SK-MEL-5 (cell line): ENCODE measurements at places on chromosomes 1 and 21.

GRCh38 chr1:111599781-111600693 lies 19.6 kb upstream of the RAP1A start:
- DNase-seq: no peak

DNA sequence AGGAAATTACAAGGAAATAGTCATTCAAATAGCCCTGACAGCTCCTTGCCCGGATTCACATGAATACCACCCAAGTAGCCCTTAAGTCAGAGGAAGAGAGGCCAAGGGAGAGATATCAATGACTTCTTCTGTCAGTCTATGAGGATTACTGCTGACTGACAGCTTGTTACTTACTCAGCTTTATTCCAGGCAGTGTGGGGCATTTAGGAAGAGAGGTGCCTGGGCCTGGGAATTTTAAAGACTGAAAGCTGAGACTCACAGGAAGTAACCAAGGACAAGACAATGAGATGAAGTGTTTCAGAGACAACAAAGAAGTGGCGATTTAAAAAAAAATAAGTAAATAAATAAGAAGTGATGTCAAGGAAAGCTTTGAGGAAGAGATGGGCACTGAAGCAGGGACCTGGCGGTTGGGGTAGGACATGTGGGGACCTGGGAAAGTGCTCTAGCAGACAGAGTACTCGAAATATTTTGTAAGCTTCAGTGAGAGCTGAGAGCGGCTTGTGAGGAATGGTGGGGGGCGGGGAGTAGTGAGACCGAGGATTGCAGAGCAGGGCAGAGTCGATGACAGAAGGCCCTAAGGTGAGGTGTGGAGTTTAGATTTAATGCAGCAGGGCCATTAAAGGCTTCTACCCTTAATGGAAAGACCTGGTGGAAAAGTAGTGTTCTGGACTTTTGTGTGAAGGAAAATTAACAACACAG lies 58.9 kb downstream of the ST3GAL3 start:
- peak; percentile 10 for DNase-seq

DNA sequence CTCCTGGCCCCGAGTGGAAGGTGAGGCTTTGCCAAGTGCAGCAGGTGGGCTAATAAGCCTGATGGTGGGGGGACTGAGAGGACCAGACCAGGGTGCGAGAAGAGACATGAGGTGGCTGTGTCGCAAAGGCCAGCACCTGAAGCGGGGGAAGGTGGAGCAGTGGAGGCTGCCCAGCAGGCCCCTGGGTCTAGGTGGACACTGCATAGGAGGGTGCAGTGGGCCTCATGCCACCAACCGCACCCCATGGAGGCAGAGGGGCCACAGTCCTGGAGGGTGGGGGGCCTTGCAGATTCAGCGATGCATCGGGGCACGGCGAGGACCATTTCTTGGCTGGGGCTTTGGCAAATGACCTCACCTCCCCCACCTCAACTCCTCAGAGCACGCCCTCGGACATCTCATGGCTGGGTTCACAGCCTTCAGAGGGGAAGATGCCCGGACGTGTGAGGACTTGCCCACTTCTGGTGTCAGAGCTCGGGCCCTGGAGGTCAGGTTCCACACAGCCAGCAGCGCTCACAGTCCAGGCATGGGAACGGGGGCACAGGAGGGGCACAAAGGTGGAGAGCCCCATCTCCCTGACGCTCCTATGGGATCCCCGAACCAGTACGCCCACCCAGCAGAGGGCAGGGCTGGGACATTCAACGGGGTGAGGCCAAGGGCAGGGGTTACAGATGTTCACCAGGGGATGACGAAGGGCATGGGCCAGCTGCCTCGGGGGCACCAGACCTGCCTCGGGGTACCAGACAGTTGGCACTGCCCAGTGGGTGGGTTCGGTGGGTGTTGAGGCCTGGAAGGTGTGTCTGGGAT lies 35.4 kb downstream of the UBE2G2 start:
- no peak for DNase-seq

GRCh38 chr1:23581219-23581618 lies 21.9 kb upstream of the ID3 start:
- no peak for DNase-seq

GRCh38 chr21:35070436-35070835 lies 21.3 kb upstream of the RUNX1 start:
- DNase-seq: no peak

DNA sequence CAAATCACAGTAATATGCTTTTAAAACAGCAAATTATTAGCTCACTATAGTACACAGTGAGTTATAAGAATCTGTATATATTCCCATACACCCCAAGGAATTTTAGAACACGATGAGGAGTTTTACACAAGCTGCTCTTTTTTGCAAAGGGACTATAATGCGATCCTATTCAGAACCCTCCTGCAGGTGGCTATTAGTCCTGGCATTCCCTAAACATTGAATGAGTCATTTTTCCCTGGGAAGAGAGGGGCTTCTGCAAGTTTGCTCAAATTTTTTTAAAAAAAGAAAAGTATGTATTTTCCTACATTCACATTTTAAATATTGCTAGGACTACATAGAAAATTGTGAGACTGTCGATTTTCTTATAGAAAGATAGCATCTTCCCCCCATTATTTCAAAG lies 106.3 kb downstream of the COL11A1 start:
- no peak for DNase-seq

GRCh38 chr1:248834343-248834940 lies 3.6 kb upstream of the ZNF672 start:
- no peak for DNase-seq

DNA sequence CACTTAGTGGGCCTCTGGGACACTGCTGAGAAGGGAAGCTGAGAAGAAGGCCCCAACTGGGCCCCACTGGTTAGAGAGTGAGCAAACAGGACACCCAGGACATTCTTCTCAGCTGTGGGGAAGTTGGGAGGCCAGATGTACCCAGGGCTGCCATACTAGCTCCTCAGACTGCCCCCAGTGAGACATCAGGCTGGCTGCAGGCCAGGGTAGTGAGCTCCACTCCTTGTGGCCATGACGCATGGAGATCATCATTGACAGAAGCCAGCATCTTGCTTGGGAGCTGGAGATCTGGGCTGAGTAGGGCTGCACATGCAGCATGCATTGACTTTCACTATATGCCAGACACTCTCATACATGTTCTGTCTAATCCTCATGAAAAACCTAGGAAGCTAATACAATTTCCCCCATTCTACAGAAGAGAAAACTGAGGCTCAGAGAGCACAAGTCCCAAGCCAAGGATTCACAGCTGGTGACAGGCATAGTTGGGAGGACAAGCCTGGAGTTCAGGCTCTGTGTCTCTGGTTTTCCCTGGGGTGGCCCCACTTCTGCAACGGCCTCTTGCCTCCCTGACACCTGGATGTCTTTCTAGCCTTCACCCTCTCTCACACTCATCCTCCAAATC lies 24.1 kb upstream of the MYCL start:
- no peak for DNase-seq

DNA sequence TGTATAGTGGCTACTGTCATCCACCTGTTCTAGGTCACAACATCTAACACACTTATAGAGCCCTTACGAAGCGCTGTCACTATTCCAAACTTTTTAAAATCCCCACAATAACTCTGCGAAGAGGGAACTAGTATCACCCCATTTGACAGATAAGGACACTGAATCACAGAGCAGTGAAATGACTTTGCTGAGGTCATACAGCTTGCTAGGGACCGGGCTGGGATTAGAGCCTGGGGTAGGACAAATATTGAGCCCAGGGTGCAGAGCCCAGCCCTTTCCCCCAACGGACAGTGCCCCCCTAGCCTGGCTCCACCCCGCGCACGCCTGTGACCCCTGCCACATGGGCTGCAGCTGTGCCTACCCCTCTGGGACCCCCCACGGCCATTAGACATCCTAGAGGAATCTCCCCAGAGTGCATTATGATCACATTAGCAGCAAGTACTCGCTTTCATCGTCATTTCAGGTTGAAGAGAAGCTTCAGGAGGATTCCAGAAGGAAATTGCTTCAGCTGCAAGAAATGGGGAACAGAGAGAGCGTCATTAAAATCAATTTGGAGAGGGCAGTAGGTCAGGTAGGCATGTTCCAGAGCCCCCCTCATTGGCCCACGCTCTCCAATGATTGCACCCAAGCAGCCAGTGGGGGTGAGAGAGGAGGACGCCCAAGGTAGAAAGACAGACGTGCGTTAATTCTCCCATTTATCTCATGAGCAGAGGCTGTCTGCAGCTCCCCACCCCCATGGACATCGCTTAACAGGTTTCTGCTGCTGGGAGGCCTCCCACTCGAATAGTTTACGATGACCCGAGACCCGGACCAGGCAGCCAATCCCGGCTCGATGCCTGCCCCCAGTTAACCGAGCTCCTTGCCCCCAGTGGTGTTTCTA lies 77.2 kb downstream of the FHAD1 start:
- DNase-seq: no peak

- no peak for DNase-seq
Measured at GRCh38 chr1:226882631-226883409, 12.4 kb downstream of the PSEN2 start.

DNA sequence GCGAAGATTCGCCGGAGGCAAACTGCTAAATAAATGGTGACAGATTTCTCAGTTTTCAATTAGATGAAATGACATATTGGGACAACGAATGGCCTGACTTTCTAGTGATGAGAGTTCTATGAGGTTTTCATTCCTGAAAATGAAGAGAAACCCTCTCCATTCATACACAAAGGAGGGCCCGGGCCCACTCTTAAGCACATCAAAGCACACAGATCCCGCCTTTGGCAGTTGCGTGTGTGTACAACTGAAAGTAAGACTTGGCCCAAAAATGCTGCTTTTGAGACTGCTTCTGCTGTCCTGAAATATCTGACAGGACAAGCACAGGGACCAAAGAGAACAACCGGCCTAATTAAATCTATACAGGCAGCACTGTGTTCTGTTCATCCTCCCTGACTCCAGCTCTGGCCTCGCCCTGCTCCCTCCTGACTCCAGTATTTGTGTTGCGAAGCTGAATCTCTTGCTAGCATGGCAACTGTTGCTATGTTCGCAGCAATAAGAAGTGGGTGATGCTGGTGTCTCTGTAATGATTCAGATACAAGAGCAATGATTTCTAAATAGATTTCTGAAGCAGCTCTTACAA lies 7.4 kb downstream of the LRRC53 start:
- no peak for DNase-seq

DNA sequence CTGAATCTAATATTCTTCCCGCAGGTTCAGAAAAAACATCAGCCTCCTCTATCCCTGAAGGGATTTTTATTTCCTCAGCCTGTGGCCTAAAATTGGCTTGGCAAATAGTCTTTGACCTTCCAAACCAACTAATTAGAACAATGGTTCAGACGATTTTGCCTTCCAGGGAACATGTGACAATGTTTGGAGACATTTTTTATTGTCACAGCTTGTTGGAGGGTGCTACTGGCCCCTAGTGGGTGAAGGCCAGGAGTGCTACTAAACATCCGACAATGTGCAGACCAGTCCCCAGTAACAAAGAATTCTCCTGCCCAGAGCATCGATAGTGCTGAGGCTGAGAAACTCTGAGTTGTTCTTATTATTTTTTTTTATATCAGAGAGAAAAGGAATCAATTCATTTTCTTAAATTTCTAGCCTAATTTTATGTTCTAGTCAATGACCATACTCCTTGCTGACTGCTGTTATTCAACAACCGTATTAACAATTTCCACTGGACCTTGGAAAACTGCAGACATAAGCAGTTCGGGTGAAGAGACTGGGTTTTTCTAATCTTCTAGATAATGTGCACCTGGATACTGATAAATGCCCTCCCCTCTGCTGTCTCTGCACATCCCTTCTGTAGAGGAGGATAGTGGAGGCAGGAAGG lies 280.7 kb downstream of the LMX1A start:
- peak; percentile 60 for DNase-seq

DNA sequence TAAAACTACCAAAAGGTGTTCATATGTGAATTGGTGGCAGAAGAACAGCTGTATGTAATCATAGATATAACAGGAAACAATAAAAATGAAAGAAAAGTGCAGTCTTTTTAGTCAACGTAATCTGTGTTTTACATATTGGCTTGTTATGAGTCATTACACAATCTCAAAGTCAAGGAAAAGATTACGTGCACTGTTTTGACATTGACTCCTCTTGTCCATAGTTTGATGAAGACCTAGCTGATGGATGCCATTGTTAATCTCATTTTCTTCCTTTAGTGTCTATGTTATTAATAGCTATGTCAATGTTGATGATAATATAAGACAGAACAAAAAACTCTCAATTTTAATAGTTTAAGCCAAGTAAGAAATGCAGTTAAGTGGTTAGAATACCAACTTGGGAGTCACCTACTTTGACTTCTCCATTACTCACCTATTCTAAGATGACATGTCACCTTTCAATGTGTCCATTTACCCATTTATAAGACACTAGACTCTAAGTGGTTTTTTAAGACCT lies 84.5 kb upstream of the SAMSN1 start:
- DNase-seq: no peak

DNA sequence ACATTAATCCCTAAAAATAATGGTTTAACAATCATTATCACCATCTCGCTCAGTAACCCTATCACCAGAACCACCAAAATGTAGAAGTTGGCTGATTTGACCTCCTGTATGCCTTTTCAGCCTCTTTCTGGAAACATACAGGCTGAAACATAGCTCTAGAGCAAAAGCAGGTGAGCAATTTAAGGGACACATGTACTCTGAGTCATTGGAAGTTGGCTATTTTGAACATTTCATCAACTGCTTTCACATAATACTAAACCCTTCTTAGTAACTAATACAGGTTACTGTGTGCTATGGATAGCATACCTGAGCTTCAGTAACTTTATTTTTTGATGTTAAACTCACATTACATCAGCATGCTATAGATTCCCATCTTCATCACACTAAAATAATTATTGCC lies 19.8 kb upstream of the DDAH1 start:
- no peak for DNase-seq

GRCh38 chr1:28613175-28613574 lies 21.1 kb downstream of the RAB42 start:
- DNase-seq: no peak

DNA sequence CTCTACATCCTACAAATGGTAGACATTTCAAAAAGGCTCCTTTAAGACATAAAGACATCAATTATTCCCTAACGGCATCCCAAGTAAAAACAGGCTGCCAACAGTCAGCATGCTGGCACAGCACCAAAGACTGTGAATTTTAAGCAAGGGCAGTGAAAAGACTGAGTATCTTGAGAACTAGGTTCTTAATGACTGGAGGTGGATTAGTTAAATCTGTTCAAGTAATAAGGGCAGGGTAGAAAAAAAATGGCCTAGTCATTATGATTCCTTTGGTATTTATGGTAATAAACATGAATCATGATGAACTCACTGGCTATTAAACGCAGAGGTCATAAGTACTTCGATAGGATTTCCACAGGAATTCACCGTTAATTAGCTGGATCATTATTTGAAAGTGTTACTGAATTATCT lies 75.2 kb downstream of the KIFAP3 start:
- peak; percentile 30 for DNase-seq
